Mucosa of gallbladder (tissue), 1 donor: ENCODE measurements at places on chromosomes 2 and 18. TPM values are rescaled to one million over a fixed set of nuclear protein-coding genes. Genes with fewer than 3 reads are reported as not detected.

The MC2R gene
- total RNA-seq = not detected

The MAPK4 gene
- 13.5 TPM for total RNA-seq

The RAD51AP2 gene
- not detected for total RNA-seq

The GPN1 gene
- 24.2 TPM for total RNA-seq

The SNTG2 gene
- 2.0 TPM for total RNA-seq

The IL1RL1 gene
- 8.7 TPM for total RNA-seq

The SATB2 gene
- total RNA-seq = 6.4 TPM

The MOCOS gene
- 7.5 TPM for total RNA-seq

The CASP10 gene
- 18.9 TPM for total RNA-seq

The SKOR2 gene
- total RNA-seq = not detected

The CYP27A1 gene
- 20.4 TPM for total RNA-seq

The SDC1 gene
- 1,059 TPM for total RNA-seq

The PTPRN gene
- total RNA-seq = 0.60 TPM

The EFHD1 gene
- total RNA-seq = 6.0 TPM

The RNF181 gene
- total RNA-seq = 94.1 TPM

The ZNF521 gene
- total RNA-seq = 14.6 TPM

The PHLPP1 gene
- 33.2 TPM for total RNA-seq

The EHD3 gene
- 6.7 TPM for total RNA-seq

The ZNF516 gene
- total RNA-seq = 48.5 TPM

The AQP12A gene
- not detected for total RNA-seq

The KIF1A gene
- total RNA-seq = 1.6 TPM

The GAREM2 gene
- 4.9 TPM for total RNA-seq

The GCG gene
- total RNA-seq = 0.17 TPM
